Activated CD8-positive, alpha-beta memory T cell treated with anti-CD3 and anti-CD28 coated beads, Interleukin-2, amount 50 U/mL, for 48 hours (primary cell): ENCODE measurements at places on chromosomes 3 and 15.

DNA sequence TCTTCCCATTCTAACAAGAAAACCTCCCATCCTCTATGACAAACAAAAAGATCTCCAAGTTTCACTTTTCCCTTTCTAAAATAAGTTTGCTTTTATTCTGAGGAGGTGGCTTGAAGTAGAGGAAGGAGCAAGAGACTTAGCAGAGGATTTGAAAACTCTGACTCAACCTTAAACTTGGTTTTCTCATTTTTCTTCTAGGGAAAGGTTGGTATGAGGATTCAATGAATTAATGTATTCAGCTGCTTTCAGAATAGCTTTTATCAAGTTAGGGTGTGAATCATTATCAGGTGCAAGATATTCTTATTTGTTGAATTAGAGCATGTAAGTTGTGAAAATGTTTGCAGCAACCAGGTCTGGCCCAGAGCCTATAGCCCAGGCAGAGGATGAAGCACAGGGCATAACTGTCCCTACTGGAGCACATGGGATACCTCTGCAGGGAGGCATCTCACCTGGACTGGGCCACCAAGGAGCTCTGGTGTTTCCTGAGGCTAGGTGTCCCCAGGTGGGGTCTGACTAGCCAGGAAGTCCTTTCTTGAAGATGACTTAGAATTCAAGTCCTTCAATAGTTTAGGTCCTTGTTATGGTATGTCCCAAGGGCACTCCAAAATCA lies 42.3 kb downstream of the SATB1 start:
- no peak for DNase-seq

GRCh38 chr3:178137206-178137605 lies 399.0 kb upstream of the KCNMB2 start:
- no peak for DNase-seq

DNA sequence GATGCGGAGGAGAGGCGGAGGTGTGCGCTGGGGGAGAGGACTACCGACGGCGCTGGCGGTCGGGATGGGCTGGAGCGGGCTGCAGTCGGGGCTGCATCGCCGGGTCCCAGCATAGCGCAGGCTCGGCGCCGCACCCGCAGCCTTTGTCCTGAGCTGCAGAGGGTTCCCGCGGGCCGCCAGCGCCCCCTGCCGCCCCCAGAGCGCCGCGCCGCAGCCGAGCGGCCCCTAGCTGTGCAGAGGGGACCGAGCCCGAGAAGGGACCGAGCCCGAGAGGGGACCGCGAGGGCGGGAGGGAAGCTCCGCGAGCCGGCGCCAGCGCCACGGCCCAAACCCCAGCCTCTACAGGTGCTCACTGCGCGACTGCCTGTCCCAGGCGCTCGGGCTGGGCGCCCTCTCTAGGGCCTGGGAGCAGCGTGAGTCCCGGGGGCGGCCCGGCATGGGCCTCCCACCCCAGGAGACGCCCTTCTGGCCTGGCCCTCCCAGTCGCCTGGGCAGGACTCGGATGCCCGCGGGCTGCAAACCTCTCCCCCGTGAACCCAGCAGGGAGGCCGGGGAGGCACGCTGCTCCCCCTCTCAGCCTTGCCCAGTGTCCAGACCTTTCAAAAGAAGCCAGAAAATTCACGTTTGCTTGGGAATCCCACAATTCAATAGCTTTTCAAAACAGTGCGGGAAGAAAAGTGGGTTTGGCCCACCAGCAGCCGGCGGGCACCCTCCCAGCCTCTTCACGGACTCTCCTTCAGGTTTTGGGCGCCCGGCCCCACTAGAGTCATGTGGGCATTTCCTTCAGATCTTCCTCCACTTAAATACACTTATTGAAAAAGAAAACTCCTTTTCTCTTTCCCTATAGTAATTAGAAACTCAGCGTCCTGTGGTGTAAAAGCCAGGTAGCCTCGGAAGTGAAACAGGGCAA lies 134.7 kb downstream of the TPRA1 start:
- DNase-seq: peak; percentile 90

DNA sequence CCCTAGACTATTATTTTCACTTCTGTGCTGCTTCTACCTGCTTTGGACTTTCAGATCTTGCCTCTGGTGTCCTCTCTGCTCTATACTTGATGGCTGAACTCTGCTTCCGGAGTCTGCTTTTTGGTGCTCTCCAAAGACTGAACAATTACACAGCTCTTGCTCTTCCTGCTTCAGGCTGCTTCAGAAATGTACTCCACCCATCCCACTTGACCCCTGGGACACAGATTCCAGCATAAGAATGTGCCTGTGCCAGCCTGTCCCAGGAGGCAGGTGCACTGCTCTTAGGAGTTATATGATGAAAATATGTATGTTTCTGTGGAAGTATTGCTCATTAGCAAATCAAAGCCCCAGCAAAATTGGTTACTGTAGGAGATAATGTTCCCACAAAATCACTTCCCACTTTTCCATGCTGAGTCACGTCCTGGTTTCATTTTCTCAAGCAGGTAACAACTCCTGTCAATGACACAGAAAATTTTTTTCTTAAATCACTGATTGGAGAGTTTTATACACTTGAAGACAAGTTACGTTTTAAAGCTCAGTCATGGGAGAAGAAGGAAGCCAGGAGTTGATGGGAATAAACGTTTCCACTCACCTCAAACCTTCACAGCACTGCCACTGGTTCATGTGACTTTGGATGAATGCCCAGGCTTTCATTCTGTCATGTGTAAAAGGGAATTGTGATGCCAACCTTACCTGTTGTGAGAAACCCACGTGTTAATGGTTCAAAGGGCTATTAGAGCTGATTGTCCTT lies 239.4 kb upstream of the ZPLD1 start:
- DNase-seq: no peak

DNA sequence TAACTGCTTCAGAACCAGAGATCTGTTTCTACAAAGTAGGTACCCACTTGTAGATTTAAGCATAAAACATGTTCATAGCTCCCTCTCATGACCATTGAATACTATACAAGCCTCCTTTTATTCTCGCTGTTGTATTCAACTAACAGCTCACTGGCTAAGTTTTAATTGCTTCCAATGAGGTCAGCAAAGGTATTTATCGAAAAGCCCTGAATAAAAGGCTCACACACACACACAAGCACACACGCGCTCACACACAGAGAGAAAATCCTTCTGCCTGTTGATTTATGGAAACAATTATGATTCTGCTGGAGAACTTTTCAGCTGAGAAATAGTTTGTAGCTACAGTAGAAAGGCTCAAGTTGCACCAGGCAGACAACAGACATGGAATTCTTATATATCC lies at the start of gene FGF7:
TSS of gene FGF7 (plus strand) at position 222 of the 400 bp plus-strand sequence. CDS start 1,056 bp downstream, outside the sequence.
- no peak for DNase-seq

DNA sequence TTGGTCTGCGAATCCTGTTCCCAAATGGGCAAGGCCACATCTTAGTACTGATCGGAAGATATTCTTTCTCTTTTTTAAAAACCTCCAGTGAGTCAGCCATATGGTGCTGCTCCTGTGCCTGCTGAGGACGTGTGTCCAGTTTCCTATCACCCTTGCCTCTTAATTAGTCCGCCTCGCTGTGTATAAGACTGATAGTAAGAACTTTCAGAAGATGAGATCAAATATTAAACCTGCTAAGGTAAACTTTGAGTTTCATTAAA lies 612 bp downstream of the UBA5 start:
- DNase-seq: no peak
